ENCODE measurements at places on chromosomes 4 and X.

GRCh38 chr4:99300934-99301333 is 10.1 kb upstream of the ADH1A start:
- no peak for DNase-seq

DNA sequence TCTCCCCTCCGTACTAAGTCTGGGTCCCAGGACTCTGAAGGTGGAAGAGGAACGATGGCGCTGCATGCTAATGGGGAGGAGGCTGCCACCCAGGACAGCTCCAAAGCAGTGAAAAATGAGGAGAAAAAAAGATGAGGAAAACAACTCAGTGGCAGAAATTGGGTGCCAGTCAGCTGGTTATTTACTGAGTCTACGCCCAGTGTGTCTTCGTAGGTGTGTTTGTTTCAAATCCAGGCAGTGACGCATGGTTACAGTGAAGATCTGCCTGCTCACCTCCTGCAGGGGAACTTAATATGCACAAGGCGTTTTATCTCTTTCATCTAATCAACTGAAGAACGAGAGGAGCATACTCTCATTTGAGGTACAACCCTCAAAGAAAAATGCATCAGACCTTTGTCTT is 70.9 kb upstream of the FBXW7 start:
- no peak for DNase-seq

- peak; percentile 100 for DNase-seq
Observed at GRCh38 chr4:87895964-87896621, 63.3 kb downstream of the MEPE start.

GRCh38 chrX:148728901-148729300 is 228.5 kb downstream of the AFF2 start:
- peak; percentile 56 for DNase-seq

GRCh38 chr4:68433582-68433981 is 13.7 kb upstream of the TMPRSS11E start:
- DNase-seq = no peak

Measured in HT1080 (cell line).